ENCODE measurements at places on chromosomes 1 and 21.

GRCh38 chr1:163866564-163866963 is 544.8 kb downstream of the NUF2 start:
- no peak for DNase-seq
- H3K27me3 ChIP-seq: no peaks in the 10 kb centered on the region
- no peak overlapping the region for H3K4me3 ChIP-seq

DNA sequence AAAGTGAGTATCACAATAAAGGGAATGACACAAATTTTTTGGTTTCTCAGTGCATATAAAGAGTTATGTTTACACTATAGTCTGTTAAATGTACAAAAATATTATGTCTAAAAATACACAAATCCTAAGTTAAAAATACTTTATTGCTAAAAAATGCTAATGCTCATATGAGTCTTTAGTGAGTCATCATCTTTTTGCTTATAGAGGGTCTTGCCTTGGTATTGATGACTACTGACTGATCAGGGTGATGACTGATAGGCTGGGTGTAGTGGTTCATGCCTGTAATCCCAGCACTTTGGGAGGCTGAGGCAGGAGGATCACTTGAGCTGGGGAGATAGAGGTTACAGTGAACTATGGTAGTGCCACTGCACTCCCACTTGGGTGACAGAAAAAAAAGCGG is 12.9 kb upstream of the NUF2 start:
- no peaks in the 10 kb centered on the region for H3K27me3 ChIP-seq
- H3K4me3 ChIP-seq: no peak overlapping the region
- H3K27ac ChIP-seq: no peak overlapping the region
- no peak for DNase-seq
- peaks cover 4% of the 10 kb centered on the region for H3K4me1 ChIP-seq
- peaks cover 10% of the 10 kb centered on the region for H3K36me3 ChIP-seq

DNA sequence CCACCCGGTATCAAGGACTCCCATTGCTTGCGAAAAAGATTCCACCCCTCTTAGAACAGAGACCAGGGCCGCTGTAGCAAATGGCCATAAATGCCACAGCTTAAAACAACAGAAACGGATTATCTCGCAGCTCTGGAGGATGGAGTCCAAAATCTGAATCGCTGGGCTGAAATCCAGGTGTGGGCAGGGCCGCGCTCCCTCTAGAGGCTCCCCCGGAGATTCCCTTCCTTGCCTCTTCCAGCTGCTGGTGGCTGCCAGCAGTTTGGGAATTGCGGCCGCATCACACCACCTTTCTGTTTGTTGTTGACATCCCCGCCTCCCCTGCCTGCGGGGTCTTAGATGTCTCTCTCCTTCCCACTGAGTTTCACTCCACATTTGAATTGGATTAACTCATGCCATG is 15.6 kb downstream of the PDE9A start:
- no peak overlapping the region for H3K27ac ChIP-seq
- H3K27me3 ChIP-seq: no peaks in the 10 kb centered on the region
- H3K4me1 ChIP-seq: peaks cover 7% of the 10 kb centered on the region
- no peaks in the 10 kb centered on the region for H3K36me3 ChIP-seq

DNA sequence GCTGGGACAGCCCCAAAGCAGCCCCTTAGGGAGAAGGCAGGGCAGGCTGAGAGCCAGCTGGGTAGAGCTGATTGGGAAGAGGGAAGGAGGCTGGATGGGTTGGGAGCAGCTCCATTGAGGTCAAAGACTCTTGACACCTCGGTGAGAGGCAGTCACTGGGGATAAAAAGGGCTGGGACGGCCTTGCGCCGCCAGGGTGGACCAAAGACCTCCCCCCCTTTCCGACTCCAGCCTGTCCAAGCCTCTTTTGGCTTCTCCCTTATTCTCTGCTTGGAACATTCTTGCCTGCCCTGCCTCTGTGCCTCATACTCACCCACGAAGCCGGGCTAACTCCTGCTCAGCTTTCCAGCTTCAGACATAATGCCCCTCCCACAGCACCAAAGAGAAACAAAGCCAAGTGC is 51.1 kb downstream of the LRRC38 start:
- no peak overlapping the region for H3K4me3 ChIP-seq
- no peak for DNase-seq
- H3K27ac ChIP-seq: no peak overlapping the region
- H3K4me1 ChIP-seq: no peaks in the 10 kb centered on the region

- no peaks in the 10 kb centered on the region for H3K4me1 ChIP-seq
- no peak for DNase-seq
- H3K4me3 ChIP-seq: no peak overlapping the region
These were observed 106.3 kb upstream of the CACHD1 start for GRCh38 chr1:64363616-64364015.

DNA sequence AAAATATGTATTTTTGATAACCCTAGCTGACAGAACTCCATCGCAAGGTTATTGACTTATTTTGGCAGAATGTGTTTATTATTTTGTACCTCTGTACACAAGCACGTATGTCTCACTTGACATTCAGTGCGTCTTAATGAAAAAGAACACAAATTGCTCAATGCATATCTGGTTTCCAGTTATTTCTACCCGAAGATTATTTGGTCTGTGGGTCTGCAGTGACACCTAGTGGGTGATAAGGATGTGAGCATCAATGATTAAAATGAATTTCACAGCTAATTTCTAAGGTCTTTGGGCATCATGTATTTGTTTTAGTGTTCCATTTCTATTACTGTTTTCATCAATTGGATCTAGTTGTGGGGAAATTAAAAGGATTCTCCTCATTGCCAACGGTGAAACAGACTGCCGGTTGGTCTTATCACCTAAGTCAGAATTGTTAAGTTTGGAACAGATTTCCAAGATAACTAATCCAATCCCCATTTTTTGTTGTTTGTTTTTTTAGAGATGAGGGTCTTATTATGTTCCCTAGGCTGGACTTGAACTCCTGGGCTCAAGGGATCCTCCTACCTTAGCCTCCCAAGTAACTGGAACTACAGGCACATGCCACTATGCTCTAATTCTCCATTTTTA is 13.9 kb downstream of the DDX20 start:
- peaks cover 1% of the 10 kb centered on the region for H3K36me3 ChIP-seq
- DNase-seq: no peak

DNA sequence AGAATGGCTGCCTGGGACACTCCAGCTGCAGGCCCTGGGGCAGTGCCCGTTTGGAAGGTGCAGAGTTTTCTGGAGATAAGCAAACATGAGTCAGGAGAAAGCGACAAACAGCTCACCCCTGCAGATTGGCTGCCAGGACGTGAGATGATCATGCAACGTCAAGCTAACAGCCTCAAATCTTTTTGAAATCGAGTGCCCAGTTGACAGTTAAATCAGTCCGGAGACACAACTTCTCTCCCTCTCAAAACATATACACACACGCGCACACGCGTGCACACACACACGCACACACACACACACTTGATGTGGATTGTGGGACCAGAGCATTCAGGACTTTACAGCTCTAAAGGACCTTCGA is 49.4 kb downstream of the TENT5C start:
- no peaks in the 10 kb centered on the region for H3K36me3 ChIP-seq
- peak overlapping the region; percentile 85 for H3K4me3 ChIP-seq
- H3K4me1 ChIP-seq: peaks cover 75% of the 10 kb centered on the region
- peak overlapping the region; percentile 94 for H3K27ac ChIP-seq
- H3K27me3 ChIP-seq: no peaks in the 10 kb centered on the region

- peaks cover 50% of the 10 kb centered on the region for H3K27me3 ChIP-seq
- no peak overlapping the region for H3K4me3 ChIP-seq
- no peaks in the 10 kb centered on the region for H3K4me1 ChIP-seq
- DNase-seq: no peak
- no peaks in the 10 kb centered on the region for H3K36me3 ChIP-seq
These were observed 250.8 kb downstream of the FOXD2 start for GRCh38 chr1:47688461-47689296.

DNA sequence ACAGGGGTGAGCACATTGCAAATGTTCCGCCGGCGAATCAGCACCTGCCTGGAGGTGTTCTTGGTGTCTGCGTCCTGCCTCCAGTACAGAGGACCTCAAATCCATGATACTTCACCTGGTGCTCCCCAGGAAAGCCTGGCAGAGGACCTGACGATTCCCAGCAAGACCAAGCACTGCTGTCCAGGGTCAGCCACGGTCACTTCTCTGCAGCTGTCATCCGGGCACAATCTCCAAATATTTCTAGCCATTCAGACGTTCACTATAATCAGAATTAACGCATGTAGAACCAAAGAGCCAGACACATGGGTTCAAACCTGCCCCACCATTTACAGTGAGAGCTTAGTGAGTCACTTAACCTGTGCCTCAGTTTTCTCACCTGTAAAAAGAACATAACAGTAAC is 74.5 kb downstream of the CLIC6 start:
- peaks cover 3% of the 10 kb centered on the region for H3K4me1 ChIP-seq
- peaks cover 36% of the 10 kb centered on the region for H3K27me3 ChIP-seq
- H3K4me3 ChIP-seq: no peak overlapping the region

DNA sequence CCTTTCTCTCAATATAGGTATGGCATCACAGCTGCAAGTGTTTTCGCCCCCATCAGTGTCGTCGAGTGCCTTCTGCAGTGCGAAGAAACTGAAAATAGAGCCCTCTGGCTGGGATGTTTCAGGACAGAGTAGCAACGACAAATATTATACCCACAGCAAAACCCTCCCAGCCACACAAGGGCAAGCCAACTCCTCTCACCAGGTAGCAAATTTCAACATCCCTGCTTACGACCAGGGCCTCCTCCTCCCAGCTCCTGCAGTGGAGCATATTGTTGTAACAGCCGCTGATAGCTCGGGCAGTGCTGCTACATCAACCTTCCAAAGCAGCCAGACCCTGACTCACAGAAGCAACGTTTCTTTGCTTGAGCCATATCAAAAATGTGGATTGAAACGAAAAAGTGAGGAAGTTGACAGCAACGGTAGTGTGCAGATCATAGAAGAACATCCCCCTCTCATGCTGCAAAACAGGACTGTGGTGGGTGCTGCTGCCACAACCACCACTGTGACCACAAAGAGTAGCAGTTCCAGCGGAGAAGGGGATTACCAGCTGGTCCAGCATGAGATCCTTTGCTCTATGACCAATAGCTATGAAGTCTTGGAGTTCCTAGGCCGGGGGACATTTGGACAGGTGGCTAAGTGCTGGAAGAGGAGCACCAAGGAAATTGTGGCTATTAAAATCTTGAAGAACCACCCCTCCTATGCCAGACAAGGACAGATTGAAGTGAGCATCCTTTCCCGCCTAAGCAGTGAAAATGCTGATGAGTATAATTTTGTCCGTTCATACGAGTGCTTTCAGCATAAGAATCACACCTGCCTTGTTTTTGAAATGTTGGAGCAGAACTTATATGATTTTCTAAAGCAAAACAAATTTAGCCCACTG is 11.5 kb downstream of the HIPK1 start:
- H3K36me3 ChIP-seq: peaks cover 12% of the 10 kb centered on the region
- peak overlapping the region; percentile 89 for H3K4me3 ChIP-seq
- DNase-seq: no peak

GRCh38 chr1:179144626-179145025 is 62.8 kb downstream of the TOR3A start:
- H3K4me1 ChIP-seq: peaks cover 27% of the 10 kb centered on the region
- H3K36me3 ChIP-seq: peaks cover 2% of the 10 kb centered on the region
- no peak overlapping the region for H3K27ac ChIP-seq
